Liver (tissue), 10 donors: ENCODE measurements at places on chromosomes 6 and 20. TPM values are rescaled to one million over a fixed set of nuclear protein-coding genes. Genes with fewer than 3 reads are reported as not detected.

GRCh38 chr6:68633972-68634725 lies 933 bp upstream of the ADGRB3 start:
- H3K36me3 ChIP-seq, result no peaks in the 10 kb centered on the region
- no peak for DNase-seq
- H3K4me1 ChIP-seq, result peaks cover 20% of the 10 kb centered on the region
- H3K27me3 ChIP-seq, result peaks cover 3% of the 10 kb centered on the region

DNA sequence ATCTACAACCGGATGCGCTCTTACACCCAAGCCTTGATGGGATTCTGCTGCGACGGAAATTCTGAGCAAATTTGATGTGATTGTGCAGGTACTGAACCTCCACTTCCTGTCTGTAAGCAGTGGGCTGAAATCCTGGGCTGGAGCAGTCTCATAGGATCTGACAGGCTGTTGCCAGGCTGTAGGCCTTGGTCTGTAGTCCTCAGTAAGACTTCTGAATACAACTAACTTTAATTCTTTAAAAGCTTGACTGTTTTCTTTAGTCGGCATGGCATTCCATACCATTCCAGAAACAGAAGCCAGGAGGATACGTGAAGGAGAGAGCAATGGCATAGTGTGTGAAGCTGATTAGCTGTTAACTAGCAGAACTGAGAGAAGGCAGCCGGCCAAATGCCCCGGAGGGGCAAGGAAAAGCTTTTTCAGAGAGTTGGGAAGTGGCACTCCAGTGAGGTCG lies 68.3 kb downstream of the ADTRP start:
- no peaks in the 10 kb centered on the region for H3K36me3 ChIP-seq
- no peak overlapping the region for H3K27ac ChIP-seq
- no peak overlapping the region for H3K4me3 ChIP-seq

- H3K27me3 ChIP-seq, result no peaks in the 10 kb centered on the region
- H3K27ac ChIP-seq, result no peak overlapping the region
- peaks cover 8% of the 10 kb centered on the region for H3K4me1 ChIP-seq
- DNase-seq, result no peak
Observed at GRCh38 chr20:40587038-40587437, 102.0 kb downstream of the MAFB start.

The DSP gene
- total RNA-seq, result 41.2 TPM

The AHI1 gene
- 5.2 TPM for total RNA-seq

The SLC13A3 gene
- 10.7 TPM for total RNA-seq
